ENCODE measurements at places on chromosomes 11 and 22. TPM values are rescaled to one million over a fixed set of nuclear protein-coding genes. Genes with fewer than 3 reads are reported as not detected.

DNA sequence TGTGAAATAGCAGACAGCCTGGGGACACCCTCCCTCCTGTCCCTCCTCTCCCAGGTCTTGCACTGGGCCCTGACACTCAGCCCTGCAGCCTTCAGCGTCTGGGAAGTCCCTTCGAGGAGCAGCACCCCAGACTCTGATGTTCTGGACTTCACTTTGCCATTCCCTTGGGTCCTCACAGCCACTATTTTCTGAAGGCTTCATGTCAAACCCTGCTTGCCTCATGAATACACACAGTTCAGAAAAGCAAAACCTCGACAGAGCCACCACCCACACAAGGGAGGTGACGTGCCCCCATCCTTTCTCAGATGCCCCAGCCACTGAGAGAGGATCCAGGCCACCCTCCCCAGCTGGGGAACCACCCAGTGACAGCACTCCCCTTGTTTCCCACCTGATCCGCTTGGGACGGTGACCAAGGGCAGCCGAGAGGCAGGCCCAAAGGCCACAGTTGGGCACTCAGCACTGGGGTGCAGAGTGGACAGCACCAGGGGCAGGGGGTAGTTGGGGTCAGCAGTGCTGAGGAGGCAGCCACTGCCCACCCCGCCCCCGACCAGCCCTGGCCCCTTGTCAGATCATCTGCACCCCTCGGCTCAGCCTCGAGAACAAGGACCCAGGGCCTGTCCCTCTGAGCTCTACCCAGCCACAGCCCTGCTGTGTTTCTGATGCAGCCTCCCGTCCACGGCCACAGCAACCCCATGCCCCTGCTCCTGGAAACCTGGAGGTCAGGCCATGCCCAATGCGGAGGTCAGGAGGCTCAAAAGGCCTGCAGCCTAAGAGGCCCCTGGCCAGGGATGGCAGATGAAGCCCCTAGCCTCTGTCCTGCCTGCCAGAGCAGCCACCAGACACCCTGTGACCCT, 3.1 kb upstream of the TNNT3 start:
- DNase-seq, result no peak

GRCh38 chr11:35785287-35786167, 123.0 kb downstream of the TRIM44 start:
- no peak for DNase-seq

- DNase-seq, result no peak
Measured at GRCh38 chr11:132466983-132467382, 1065.3 kb downstream of the OPCML start.

DNA sequence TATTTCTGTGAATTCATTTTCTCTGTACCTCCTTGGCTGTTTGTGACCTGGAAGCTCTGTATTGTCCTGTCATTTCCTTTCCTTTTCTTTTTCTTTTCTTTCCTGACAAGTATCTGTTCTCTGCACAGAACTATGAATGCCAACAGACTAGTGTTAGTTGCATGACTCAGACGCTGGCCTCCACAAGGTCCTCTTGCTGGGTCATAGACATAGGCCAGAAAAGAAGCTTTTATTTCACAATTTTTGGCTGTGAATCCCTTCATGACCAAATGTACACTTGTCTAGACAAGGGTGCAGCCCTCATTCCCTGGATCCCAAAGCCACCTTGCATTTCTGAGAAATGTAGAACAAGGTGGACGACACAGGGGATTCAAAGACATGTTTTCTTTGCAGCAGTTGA, 104.1 kb upstream of the MTNR1B start:
- DNase-seq, result no peak

The RTL10 gene
- 8.0 TPM for total RNA-seq

The MIOX gene
- not detected for total RNA-seq

The SULT4A1 gene
- total RNA-seq, result 0.45 TPM

The APOA1 gene
- 9.2 TPM for total RNA-seq

Data from left ventricle myocardium superior (tissue), 1 donor.